Endothelial cell (in vitro differentiated cells): ENCODE measurements at places on chromosomes 2 and 18.

GRCh38 chr2:169131587-169132512, 62.5 kb downstream of the DHRS9 start:
- no peak for DNase-seq
- H3K27ac ChIP-seq = no peak overlapping the region
- H3K36me3 ChIP-seq = no peaks in the 10 kb centered on the region
- H3K27me3 ChIP-seq = peaks cover 3% of the 10 kb centered on the region
- no peak overlapping the region for H3K4me3 ChIP-seq

GRCh38 chr2:152115952-152116351, 17.1 kb upstream of the CACNB4 start:
- DNase-seq = no peak
- peaks cover 2% of the 10 kb centered on the region for H3K27me3 ChIP-seq
- no peaks in the 10 kb centered on the region for H3K36me3 ChIP-seq
- no peak overlapping the region for H3K4me3 ChIP-seq
- H3K27ac ChIP-seq = no peak overlapping the region

GRCh38 chr18:70158992-70159717, 46.3 kb downstream of the RTTN start:
- DNase-seq = no peak
- H3K36me3 ChIP-seq = peaks cover 13% of the 10 kb centered on the region
- no peak overlapping the region for H3K4me3 ChIP-seq

- H3K4me3 ChIP-seq = no peak overlapping the region
- DNase-seq = no peak
- H3K4me1 ChIP-seq = no peaks in the 10 kb centered on the region
- H3K27me3 ChIP-seq = no peaks in the 10 kb centered on the region
Measured at GRCh38 chr18:32918692-32919250, 145.9 kb upstream of the KLHL14 start.

DNA sequence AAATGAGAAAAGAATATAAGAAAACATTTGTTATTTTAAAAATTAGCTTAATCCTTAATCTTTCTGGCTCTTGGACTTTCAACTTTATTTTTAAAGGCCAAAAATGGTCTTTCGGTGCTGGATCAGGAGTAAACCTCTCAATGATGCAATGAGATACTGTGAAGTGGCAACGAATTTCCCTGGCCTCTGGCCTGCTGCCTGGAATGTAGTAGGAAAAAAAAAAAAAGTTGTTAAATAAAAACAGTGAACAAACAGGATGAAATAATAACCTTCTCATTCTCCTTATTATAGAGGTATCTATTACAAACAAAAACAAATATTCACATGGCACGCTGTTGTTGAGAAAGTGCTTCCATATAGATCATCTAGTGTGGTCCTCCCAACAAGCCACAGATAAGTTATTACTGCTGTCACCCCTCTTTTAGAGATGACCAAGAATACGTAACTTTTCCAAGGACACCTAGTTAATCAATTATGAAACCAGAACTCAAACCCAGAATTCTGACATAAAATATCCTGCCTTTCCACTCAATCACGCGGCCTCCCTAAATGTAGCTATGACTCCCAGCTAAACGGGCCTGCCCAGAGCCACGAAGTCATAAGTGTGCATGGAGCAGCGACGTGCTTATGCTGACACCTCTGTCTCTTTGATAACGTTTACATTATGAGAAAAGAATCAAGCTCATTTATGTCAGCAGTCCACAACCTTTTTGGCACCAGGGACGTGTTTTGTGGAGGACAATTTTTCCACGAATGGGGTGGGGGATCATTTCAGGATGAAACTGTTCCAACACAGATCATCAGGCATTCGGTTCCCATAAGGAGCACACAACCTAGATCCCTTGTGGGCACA, 170.9 kb downstream of the BCL2 start:
- H3K27me3 ChIP-seq = no peaks in the 10 kb centered on the region
- DNase-seq = no peak
- H3K4me3 ChIP-seq = no peak overlapping the region
- H3K27ac ChIP-seq = no peak overlapping the region
- no peaks in the 10 kb centered on the region for H3K36me3 ChIP-seq

- H3K4me1 ChIP-seq = peaks cover 3% of the 10 kb centered on the region
- no peak for DNase-seq
- H3K27ac ChIP-seq = no peak overlapping the region
- H3K36me3 ChIP-seq = no peaks in the 10 kb centered on the region
- H3K27me3 ChIP-seq = peaks cover 4% of the 10 kb centered on the region
Measured at GRCh38 chr18:36468161-36468560, 170.6 kb downstream of the FHOD3 start.

DNA sequence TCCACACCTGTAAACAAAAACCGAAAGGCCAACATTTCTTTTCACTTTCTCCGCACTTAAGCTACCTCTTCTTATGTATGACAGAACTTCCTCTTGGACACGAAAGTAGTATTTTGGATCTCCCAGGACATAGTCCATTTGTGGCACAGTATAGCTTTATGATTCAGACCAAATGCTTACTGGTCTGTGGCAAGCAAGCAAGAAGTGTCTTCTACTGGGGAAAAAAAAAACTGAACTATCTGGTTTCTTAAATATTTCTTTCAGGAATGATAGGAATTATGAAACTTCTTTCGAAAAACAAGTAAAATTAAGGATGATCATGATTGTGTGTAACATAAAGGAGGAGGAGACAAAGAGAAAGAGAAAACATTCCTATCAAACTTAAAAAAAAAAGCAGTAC, 33.6 kb downstream of the SRBD1 start:
- H3K36me3 ChIP-seq = no peaks in the 10 kb centered on the region
- DNase-seq = no peak
- no peak overlapping the region for H3K27ac ChIP-seq
- peaks cover 3% of the 10 kb centered on the region for H3K4me1 ChIP-seq
- no peaks in the 10 kb centered on the region for H3K27me3 ChIP-seq

DNA sequence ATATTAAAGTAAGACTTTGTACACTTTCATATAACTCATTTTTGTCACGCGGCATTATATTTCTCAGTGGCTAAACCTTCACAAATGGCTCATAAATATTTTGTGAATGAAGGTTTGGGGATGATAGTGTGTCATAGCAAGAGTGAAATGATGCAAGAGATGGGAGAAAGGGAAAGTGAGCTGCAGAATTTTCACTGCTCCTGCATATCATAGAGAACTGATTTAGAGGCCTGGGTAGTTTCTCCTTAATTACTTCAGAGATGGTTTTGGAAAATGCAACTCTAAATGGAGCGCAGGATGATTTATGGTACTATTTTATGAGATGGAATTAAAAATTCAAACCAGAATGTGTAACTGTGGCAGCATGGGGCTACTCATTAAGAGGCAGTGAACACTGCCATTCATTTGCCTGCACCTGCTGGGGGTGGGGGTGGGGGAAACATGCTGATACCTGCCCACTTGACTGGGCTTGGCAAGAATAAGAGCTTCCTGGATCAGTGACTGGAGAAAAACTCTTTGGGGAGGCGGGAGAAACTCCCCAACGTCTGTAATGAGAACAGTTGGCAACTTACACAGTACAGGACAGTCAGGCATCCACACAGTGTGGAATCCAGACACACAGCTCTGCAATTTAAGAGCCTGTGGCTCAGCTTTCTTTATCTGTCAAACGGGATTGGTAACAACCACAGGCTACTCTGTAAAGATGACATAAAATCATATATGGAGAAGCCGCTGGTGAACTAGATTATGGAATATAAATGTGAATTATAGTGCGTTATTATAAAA, 941.9 kb downstream of the SLC4A3 start:
- no peak for DNase-seq
- H3K4me1 ChIP-seq = no peaks in the 10 kb centered on the region
- no peaks in the 10 kb centered on the region for H3K36me3 ChIP-seq
- no peak overlapping the region for H3K4me3 ChIP-seq
- H3K27me3 ChIP-seq = peaks cover 1% of the 10 kb centered on the region
- no peak overlapping the region for H3K27ac ChIP-seq

- no peak for DNase-seq
- no peak overlapping the region for H3K27ac ChIP-seq
- H3K4me1 ChIP-seq = no peaks in the 10 kb centered on the region
Measured at GRCh38 chr2:9410108-9410507, 13.2 kb downstream of the ITGB1BP1 start.

- no peaks in the 10 kb centered on the region for H3K4me1 ChIP-seq
- H3K36me3 ChIP-seq = peaks cover 4% of the 10 kb centered on the region
- no peak overlapping the region for H3K4me3 ChIP-seq
Measured at GRCh38 chr2:240198226-240198625, 57.8 kb upstream of the OTOS start.

- no peaks in the 10 kb centered on the region for H3K36me3 ChIP-seq
- peaks cover 3% of the 10 kb centered on the region for H3K4me1 ChIP-seq
- no peak overlapping the region for H3K27ac ChIP-seq
- no peaks in the 10 kb centered on the region for H3K27me3 ChIP-seq
- no peak overlapping the region for H3K4me3 ChIP-seq
Measured at GRCh38 chr2:206378835-206379234, 64.5 kb upstream of the ADAM23 start.

DNA sequence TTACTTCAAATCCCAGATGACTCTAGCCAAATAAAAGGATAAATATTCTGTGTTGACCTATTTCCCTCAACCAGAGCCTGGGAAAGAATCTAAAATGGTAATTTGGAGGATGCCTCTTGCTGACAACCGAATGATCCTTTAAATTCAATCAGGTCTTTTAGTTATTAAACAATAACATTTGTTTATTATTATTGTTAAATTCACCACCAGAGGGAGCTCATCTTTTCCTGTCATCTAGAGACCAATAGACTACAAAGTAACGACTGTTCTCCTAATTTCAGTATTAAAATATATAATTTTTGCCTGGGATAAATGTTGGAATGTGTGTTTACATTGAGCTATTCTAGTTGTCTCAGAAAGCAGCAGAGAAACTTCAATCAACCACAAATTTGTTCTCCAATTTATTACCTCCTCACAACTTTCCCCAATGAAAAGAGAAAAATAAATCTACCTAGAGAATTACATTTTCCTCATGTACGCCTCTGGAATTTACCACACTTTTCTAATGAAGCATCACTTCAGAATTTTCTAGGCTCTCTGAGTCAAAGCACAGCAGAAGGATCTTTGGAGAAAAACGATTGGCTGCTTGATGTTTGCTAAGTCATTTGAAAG, 142.7 kb downstream of the SCG2 start:
- no peak overlapping the region for H3K27ac ChIP-seq
- DNase-seq = no peak
- H3K27me3 ChIP-seq = peaks cover 3% of the 10 kb centered on the region
- no peaks in the 10 kb centered on the region for H3K36me3 ChIP-seq
- no peaks in the 10 kb centered on the region for H3K4me1 ChIP-seq
